Mammary epithelial cell (primary cell): ENCODE measurements at places on chromosomes 2 and 18. TPM values are rescaled to one million over a fixed set of nuclear protein-coding genes. Genes with fewer than 3 reads are reported as not detected.

DNA sequence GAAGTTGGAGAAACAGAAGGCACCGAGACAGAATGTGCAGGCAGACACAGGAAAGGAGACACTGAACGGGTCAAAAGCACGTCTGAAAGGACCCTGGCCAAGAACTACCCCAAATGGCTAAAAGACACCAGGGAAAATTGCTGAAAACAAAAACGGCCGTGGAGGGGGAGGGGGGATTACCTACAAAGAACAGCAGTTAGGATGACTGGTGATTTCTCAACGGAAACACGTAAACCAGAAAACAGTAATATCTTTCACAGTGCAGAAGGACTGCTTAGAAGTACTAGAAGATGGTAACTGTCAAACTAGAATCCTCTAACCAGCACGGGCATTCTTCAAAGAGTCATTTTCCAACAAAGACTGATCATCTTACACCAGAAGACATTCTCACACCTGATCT is 142.6 kb downstream of the HDAC4 start:
- no peak for DNase-seq

GRCh38 chr2:197915548-197916265 is 111.3 kb downstream of the PLCL1 start:
- DNase-seq, result no peak

- DNase-seq, result no peak
Observed at GRCh38 chr2:224094413-224094812, 55.3 kb upstream of the SERPINE2 start.

GRCh38 chr2:28487258-28487657 is 8.6 kb upstream of the PLB1 start:
- no peak for DNase-seq

- no peak for DNase-seq
Observed at GRCh38 chr2:10151462-10151861, 28.9 kb downstream of the RRM2 start.

TM4SF20 gene
- polyA plus RNA-seq, result not detected

SRD5A2 gene
- polyA plus RNA-seq, result not detected

ASPRV1 gene
- polyA plus RNA-seq, result 0.05 TPM

HTR2B gene
- polyA plus RNA-seq, result not detected

LYG1 gene
- 0.51 TPM for polyA plus RNA-seq
